ENCODE measurements at places on chromosomes 16 and 17. TPM values are rescaled to one million over a fixed set of nuclear protein-coding genes. Genes with fewer than 3 reads are reported as not detected.

- DNase-seq, result no peak
Measured at GRCh38 chr16:69319826-69320739, 8.9 kb downstream of the VPS4A start.

GRCh38 chr17:68707031-68707430 lies 105.9 kb upstream of the FAM20A start:
- no peak for DNase-seq

EIF3CL gene
- total RNA-seq, result 10.6 TPM

DNA sequence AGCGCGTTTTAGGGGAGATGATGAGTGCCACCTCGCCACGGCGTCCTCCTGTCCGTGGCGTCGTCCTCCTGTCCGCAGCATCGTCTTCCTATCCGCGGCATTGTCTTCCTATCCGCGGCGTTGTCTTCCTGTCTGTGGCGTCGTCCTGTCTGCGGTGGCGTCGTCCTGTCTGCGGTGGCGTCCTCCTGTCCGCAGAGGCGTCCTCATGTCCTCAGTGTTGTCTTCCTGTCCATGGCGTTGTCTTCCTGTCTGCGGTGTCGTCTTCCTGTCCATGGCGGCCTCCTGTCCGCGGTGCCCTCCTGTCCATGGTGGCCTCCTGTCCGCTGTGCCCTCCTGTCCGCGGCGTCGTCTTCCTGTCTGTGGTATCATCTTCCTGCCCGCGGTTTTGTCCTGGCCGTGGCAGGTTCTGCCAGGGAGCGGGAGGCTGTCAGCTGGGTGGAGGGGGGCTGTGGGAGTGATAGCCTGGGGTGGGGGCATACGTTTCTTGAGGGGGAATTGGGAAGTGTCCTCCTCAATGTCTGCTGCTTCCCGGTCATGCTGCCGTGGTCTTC lies 30.9 kb downstream of the TBCD start:
- DNase-seq, result no peak

GRCh38 chr16:74926805-74927204 lies 58.1 kb downstream of the WDR59 start:
- DNase-seq, result peak; percentile 87

RASL10B gene
- total RNA-seq, result 0.82 TPM

- DNase-seq, result no peak
Measured at GRCh38 chr17:29707212-29707571, 84.5 kb upstream of the CORO6 start.

DNA sequence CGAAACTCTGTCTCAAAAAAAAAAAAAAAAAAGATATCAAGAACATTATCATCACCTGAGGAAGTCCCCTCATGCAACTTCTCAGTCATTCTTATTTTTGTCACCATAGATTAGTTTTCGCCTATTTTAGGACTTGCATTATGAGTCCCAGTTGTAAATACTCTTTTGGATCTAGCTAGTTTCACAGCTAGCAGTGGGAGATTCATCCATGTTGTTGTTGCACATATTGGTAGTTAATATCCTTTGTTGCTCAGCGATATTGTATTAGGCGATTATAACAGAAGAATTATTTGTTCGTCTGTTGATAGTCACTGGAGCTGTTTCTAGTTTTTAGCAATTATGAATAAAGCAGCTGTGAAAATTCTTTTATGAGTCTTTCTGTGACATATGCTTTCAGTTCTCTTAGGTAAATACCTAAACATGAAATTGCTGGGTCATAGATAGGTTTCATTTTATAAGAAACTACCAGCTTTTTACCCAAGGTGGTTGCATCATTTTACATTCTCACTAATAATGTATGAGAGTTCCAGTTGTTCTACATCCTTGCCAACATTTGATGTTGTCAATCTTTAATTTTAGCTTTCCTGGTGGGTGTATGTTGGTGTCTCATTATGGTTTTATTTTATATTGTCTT lies 40.7 kb upstream of the MAP3K14 start:
- no peak for DNase-seq

- DNase-seq, result no peak
Measured at GRCh38 chr17:27438348-27438998, 17.8 kb upstream of the KSR1 start.

- DNase-seq, result no peak
Measured at GRCh38 chr16:17633181-17633951, 162.6 kb upstream of the XYLT1 start.

DNA sequence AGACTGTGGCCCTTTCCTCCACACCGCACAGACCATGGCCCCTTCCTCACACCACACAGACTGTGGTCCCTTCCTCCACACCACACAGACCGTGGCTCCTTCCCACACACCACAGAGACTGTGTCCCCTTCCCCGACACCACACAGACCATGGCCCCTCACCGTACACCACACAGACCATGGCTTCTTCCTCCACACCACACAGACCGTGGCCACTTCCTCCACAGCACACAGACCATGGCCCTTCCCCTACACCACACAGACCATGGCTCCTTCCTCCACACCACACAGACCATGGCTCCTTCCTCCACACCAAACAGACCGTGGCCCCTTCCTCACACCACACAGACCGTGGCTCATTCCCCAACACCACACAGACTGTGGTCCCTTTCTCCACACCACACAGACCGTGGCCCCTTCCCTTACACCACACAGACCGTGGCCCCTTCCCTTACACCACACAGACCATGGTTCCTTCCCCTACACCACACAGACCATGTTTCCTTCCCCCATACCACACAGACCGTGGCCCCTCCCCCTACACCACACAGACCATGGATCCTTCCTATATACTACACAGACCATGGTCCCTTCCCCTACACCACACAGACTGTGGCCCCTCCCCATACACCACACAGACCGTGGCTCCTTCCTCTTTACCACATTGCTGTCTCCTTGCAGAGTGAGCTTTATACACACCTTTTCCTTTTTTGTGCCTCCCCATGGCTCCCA lies 297.5 kb upstream of the FOXF1 start:
- DNase-seq, result no peak

KRT17 gene
- 85.6 TPM for total RNA-seq

DNA sequence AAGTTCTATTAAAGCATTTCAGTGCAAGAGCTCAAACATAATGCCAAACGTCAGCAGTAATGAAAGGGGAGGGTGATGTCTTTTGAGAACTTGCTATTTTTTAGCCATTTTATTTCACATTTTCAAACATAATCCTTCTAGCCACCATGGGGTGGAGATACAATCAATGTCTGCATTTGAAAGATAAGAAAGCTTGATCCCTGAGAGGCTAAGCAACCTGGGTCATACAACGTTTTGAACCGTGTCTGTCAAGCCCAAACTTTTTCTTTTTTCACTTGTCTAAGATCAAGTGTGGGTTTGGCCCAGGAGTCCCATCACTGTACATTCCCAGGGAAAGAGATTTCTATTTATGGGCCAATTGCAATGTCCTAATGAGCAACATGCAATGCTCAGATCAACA lies 331.1 kb downstream of the SLC39A11 start:
- no peak for DNase-seq

TMEM132E gene
- total RNA-seq, result 0.10 TPM

DNA sequence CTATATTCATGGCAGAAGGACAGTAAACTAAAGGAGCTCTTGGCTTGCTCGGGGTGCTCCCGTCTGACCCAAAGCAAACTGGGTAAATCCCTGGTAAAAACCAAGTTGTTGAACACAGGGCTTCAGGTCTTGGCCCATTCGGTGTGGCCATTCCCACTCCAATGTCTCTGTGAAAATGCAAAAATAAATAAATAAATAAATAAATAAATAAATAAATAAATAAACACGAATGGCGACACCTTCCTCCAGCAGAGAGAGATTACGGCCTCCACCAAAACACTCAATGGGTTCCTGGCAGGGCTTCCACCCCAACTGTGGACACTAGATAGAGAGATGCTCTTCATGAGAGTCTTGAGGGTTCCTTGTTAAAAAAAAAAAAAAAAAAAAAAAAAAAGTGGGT lies 325.3 kb downstream of the SOX9 start:
- DNase-seq, result no peak

DNA sequence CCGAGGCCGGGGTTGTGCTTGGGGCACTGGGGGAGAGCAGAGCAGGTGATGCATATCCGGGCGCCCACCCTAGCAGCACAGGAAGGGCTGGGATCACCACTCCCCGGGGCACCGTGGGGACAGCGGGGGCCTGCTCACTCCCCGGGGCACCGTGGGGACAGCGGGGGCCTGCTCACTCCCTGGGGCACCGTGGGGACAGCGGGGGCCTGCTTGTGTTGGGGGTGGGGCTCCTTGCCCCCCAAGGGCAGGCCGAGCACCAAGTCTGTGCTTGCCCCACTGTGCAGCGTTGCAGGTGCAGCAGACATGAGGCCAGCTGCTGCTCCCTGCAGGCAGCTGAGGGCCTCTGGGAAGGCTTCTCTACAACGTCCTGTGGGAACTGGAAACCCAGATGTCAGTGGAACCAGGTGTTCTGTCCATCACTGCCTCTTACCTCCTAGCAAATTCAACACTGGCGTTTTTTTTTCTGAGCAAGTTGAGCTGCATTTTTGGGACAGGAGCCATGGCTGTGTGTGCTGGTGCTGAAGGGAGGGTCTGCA lies 25.0 kb upstream of the ZNF750 start:
- DNase-seq, result peak; percentile 68

DNA sequence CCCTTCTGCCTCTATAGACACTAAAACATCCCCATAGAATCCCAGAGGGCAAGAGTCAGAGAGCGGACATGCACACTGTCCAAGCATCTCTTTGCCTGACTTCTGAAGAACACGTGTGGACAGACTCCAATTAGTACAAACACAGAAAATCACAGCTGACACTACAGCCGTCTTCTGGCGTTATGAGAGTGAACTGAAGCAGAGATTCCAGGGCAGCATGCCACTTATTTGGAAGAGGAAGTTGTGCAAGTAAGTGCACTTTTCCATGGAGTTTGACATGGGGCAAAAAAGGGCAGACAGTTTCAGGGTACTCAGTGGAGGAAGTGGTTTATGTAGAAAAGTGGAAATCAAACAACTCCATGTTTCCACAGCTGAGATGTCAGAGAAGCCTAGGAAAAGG lies 16.8 kb upstream of the ZNF287 start:
- DNase-seq, result no peak

DNA sequence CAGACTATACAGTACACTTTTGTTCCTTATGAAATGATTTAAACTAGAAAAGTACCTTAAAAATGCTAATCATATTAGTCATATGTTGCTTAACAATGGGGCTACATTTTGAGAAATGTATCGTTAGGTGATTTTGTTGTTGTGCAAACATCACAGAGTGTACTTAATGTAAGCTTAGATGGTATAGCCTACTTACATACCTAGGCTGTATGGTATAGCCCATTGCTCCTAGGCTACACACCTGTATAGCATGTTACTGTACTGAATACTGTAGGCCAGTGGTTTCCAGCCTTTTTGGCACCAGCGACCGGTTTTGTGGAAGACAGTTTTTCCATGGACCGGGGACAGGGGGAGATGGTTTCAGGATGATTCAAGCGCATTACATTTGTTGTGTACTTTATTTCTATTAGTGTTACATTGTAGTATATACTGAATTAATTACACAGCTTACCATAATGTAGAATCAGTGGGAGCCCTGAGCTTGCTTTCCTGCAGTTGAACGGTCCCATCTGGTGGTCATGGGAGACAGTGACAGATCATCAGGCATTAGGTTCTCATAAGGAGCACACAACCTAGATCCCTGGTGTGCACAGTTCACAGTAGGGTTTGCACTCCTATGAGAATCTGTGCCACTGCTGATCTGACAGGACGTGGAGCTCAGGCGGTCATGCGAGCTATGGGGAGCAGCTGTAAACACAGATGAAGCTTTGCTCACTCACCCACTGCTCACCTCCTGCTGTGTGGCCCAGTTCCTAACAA lies 35.0 kb upstream of the MRC2 start:
- DNase-seq, result no peak

DNA sequence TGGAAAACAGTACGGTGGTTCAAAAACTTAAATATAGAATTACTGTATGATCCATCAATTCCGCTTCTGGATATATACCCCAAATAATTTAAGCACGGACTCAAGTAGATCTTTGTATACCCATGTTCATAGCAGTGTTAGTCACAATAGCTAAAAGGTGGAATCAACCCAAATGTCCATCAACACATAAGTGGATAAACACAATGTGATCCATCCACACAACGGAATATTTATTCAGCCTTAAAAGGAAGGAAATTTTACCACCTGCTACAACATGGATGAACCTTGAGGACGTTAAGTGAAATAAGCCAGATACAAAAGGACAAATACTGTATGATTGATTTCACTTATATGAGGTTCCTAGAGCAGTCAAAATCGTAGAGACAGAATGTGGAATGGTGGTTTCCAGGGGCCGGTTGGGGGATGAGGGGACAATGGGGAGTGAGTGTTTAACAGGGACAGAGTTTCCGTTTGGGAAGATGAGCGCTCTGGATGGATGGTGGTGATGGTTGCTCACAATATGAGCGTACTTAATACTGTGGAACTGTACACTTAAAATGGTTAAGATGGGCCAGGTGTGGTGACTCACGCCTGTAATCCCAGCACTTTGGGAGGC lies 5.4 kb upstream of the RNF222 start:
- no peak for DNase-seq

SLC2A4 gene
- 0.85 TPM for total RNA-seq

- DNase-seq, result no peak
Measured at GRCh38 chr17:40069751-40070708, 7.3 kb downstream of the THRA start.

GRCh38 chr17:39134878-39135277 lies 16.6 kb downstream of the PLXDC1 start:
- no peak for DNase-seq

CHD3 gene
- total RNA-seq, result 118 TPM

GRCh38 chr17:47244697-47245096 lies 8.9 kb upstream of the ITGB3 start:
- no peak for DNase-seq

BOLA2B gene
- total RNA-seq, result 101 TPM

KCNJ2 gene
- 25.3 TPM for total RNA-seq

GPR142 gene
- not detected for total RNA-seq

- DNase-seq, result no peak
Measured at GRCh38 chr16:7482032-7482431, 149.4 kb downstream of the RBFOX1 start.

DNA sequence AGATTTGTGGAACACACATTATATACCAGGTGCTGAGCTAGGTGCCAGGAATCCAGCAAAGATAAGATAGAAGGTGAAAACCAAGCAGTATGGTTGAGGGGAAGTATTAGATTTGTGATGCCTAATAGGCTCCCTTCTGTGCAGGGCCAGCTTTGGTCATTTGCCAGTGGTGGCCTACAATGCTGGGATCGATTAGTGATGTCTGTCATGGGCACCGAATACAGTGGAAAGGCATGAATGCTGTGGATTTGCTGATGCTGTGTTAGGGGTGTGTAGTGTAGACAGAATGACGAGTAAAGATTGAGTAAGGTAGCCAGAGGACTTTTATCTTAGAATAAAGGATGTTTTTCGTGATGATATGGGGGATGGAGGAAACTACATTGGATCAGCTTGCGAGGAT lies 48.9 kb downstream of the SNX29 start:
- no peak for DNase-seq

DNA sequence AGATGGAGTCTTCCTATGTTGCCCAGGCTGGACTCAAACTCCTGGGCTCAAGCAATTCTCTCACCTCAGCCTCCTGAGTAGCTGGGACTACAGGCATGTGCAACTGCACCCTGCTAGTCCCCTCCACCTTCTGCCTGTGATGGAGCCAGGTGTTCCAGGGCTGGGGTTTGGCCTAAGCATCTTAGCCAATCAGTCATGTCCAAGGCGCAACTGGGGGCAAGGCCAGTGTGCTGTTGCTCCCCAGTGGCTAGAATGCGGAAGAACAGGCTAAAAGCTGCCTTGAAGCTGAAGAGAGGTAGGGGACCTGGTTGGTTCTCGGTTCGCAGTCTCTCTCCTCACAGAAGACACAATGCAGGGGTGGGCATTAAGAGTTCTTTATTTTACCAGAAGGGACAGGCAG lies 18.6 kb downstream of the FLOT2 start:
- no peak for DNase-seq

PRAC1 gene
- not detected for total RNA-seq

Measured in left lung (tissue), 14 donors.